CD8-positive, alpha-beta T cell (primary cell): ENCODE measurements at places on chromosomes 16 and 17.

DNA sequence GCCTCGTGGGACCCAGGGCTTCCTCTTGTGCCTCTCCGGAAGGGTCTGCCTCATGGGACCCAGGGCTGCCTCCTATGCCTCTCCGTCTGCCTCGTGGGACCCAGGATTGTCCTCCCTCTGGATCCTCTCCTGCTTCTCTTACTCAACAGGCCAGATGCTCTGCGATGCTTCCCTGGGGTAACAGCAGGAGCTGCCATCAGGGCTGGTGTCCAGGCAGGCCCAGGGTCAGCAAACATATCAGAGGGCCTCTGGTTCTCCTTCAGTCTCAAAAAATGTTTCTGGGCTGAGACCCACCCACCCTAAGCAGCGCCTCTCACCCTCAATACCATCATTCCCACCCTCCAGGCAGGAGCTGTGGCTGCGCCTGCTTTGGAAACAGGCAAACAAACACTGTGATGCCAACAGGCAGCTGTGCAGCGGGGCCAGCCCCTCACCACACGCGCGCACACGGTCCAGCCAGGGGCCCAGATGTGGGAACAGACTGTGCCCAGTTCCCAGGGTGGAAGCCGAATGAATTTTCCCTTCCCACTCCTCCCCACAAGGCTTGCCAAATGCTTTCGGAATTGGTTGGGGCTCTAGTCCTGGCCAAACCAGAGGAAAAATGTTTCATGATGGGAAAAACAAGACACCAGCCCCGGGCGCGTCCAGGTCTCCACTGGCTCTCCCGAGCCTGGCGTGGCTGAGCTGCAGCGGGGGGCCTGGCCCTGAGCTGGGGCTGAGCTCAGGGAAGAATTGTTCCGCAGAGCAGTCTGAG is 11.3 kb downstream of the TIMM22 start:
- no peak for DNase-seq

DNA sequence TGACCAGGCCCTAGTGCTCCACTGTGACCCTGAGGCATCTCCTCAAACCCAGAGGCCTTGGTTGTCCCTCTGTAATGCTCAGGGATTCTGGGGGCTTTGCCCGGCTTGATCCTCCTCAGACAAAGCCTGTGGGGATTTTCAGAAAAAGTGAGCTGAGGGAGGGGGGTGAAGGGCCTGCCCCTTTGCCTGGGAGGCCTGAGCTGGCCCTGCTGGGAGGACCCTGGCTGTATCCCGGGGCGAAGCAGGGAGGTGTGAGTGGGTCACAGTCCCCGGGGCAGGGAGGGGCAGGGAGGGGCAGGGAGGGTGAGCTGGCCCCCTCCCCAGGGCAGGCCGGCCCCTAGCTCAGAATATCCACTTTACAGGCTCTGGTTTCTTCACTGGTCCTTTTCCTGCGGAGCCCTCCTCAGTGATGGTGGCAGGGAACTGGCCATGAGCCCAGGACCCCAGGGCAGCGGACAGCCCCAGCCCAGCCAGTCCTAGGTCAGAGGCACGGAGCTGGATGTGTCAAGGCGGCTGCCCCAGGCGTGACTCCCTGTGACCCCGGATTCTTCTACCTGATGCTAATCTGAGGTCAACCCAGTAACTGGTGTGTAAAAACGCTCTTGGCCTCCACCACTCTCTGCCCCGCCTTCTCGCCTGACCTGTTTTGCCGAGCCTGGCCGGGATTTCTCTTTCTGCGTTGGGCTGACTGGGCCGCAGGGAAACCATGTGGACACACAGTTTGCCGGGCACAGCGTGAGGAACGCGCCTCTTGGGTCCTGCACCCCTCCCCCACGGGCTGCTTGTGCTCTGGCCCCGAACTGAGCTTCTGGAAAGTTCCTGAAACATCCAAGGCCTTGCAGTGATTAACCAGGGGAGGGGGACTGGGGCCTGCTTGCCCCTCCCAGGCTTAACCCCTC is 5.8 kb upstream of the FASN start:
- DNase-seq, result no peak

GRCh38 chr17:49889500-49889899 is 41.6 kb upstream of the TAC4 start:
- no peak for DNase-seq

DNA sequence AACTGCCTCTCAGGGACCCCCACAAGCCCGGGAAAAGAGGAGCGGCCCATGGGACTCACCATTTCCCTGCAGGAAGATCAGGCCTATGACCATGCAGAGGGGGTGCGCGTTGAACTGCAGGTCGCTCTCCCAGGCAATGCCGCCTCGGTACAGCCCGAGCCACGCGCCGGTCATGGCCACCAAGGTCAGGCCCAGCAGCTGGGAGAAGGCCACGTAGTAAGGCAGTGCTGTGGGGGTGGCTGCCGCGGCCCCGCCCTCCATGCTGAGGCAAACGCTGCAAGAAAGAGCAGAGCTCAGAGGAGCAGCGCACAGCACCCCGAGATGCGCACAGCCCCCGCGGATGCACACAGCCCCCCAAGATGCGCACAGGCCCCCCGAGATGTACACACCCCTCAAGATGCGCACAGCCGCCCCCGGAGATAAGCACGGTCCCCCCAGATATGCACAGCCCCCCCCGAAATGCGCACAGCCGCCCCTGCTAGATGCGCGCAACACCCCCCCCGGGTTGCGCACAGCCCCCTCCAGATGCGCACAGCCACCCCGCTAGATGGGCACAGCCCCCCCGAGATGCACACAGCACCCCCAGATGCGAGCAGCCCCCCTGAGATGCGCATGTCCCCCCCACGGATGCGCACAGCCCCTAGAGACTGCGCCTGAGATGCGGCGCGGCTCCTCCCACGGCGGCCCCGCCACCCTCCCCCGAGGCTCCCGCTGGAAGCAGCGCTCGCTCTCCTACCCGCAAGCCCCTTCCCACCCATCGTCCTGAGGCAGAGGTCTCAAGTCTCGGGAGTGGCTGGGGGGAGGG is 8.6 kb downstream of the CYB561 start:
- DNase-seq, result no peak

- peak; percentile 10 for DNase-seq
These were observed 458 bp downstream of the GFOD2 start for GRCh38 chr16:67718668-67719047.
